ENCODE measurements at places on chromosomes 3 and 15.

GRCh38 chr15:56241374-56242105 is 2.1 kb downstream of the RFX7 start:
- DNase-seq: no peak

GRCh38 chr3:9397906-9398699 is 688 bp downstream of the SETD5 start:
- no peak for DNase-seq

DNA sequence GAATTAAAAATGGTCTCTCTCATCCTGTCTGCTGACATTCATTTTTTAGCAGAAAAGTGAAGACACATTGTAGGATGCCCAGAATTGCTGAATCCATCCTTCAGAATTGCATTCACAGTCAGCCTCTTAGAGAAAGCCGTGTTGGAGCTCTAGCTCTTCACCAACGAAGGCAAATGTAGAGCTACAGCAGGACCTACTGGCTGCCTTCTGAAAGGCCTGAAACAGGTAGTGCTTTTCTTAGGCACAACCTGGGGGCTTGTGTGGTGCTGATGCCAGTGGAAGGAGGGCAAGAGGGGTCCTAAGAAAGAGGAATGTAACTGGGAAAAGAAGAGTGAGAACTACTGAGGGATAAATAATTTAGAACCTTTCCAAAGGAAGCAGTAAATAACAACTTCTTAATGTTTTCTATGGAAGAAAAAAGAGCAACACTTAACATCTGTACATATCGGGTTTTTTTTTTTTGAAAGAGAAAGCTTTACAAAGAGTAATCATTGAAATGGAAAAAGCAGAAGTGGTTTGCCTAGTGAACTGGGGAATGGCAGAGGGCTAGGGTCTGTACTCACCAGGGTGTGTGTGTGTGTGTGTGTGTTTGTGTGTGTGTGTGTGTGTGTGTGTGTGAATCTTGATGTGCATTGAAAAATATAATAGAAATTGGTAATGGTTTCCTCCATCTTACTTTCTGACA is 297.8 kb downstream of the SATB1 start:
- DNase-seq: no peak

- DNase-seq: no peak
These were observed 10.1 kb upstream of the GOLGA8J start for GRCh38 chr15:30072630-30073029.

GRCh38 chr3:55075846-55076245 is 148.0 kb upstream of the LRTM1 start:
- no peak for DNase-seq

DNA sequence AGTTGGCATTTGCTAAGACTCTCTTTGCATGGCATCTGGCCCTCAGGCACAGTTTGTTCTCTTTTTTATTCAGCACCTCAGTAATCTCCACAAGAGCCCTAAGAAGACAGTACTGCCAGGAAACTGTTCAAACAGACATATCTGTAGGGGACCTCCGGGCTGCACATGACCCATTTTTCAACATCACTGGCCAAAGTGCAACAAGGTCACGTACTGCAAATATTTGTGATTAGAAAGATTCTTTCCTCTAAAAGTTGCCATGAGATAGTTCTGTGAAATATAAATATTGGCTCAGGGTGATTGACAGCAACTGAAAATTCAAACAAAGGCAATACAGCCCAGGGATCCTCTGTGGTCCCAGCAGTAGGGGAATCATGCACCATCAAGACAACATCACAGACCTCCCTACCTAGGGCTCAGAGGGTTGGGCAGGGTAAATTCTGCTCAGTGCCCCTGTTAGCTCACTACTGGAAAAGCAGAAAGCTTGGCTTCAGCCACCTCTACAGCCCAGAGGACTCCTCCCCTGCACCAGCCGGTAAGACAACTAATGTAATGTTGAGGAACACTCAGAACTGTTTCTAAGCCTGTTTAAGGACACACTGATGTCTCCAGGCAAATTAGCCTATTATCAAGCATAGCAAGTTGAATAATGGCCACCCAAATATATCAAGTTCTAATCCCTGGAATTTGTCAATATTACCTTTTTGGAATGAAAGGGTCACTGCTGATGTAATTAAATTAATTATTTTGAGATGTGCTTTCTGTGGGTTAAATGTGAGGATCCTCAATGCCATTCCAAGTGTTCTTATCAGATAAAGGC is 117.4 kb upstream of the LPP start:
- no peak for DNase-seq

- no peak for DNase-seq
These were observed 18.1 kb upstream of the VWA5B2 start for GRCh38 chr3:184211297-184211696.

- DNase-seq: no peak
These were observed 11.4 kb downstream of the PLSCR5 start for GRCh38 chr3:146593776-146594175.

Measured in activated T-helper 1 cell treated with Interleukin-2 at 50 U/mL for 16 hours (primary cell).